ENCODE measurements at places on chromosomes 16 and 17.
A peak's percentile ranks its signal among the peaks of the same experiment; 100 is the strongest.

DNA sequence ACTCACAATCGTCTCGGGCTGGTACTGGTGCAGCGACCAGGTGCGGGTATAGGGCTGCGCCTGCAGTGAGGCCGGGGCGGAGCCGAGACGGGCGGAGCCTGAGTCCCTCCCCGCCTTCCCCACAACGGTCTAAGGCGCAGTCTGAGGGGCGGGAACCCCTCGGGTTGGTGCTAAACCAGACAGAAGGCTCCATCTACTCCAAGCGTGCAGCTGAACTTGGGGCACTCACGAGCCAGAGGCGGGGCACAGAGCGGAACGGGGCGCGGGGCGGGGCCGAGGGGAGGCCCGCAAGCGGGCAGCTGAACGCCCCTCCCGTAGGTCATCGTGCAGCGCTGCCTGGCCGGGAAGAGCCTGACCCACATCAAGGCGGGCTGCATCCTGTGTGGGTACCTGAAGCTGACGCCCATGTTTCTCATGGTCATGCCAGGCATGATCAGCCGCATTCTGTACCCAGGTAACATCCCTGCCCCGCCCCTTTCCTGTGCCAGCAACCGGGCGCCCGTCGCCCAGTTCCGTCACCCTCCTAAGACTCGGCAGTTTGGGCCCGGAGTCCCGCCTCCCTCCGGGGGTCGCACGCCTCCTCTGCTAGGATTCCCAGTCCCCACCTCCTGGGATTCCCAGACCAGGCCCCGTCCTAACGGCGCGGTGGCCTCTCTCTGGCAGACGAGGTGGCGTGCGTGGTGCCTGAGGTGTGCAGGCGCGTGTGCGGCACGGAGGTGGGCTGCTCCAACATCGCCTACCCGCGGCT is 5.0 kb downstream of the SLC5A2 start:
- H3K27ac ChIP-seq: no peak overlapping the region
- peaks cover 25% of the 10 kb centered on the region for H3K4me1 ChIP-seq
- no peaks in the 10 kb centered on the region for H3K27me3 ChIP-seq
- peak; percentile 82 for DNase-seq
- H3K4me3 ChIP-seq: peak overlapping the region; percentile 46
- no peaks in the 10 kb centered on the region for H3K36me3 ChIP-seq

DNA sequence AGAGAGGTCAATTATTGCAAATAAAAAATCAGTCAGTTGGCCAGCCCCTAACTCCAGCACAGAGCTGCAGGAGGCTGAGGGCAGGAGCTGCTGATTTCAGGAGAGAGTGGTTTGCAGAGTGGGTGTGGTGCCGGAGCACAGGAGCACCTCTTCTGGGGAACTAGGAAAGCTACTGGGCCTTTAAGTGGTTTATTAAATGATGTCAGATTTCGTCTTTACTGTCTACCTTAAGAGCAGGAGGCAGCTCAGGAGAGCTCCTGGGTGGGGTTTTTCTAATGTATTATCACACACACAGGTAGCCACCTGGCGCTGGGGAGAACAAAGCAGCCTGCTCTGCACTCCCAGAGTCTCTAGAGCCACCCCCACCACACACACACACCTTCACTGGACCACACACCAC is 11.5 kb upstream of the HAS3 start:
- H3K27me3 ChIP-seq: no peaks in the 10 kb centered on the region
- no peak overlapping the region for H3K4me3 ChIP-seq
- DNase-seq: no peak
- H3K36me3 ChIP-seq: no peaks in the 10 kb centered on the region

- H3K4me3 ChIP-seq: no peak overlapping the region
- H3K36me3 ChIP-seq: no peaks in the 10 kb centered on the region
- no peaks in the 10 kb centered on the region for H3K4me1 ChIP-seq
- DNase-seq: no peak
- no peak overlapping the region for H3K27ac ChIP-seq
Observed at GRCh38 chr16:78794581-78795250, 695.3 kb downstream of the WWOX start.

GRCh38 chr17:5262416-5262991 is 19.6 kb upstream of the RABEP1 start:
- no peaks in the 10 kb centered on the region for H3K27me3 ChIP-seq
- no peaks in the 10 kb centered on the region for H3K4me1 ChIP-seq
- H3K4me3 ChIP-seq: no peak overlapping the region
- no peak overlapping the region for H3K27ac ChIP-seq
- no peak for DNase-seq

All from hepatocyte (in vitro differentiated cells).